ENCODE measurements at places on chromosomes 6 and 20. TPM values are rescaled to one million over a fixed set of nuclear protein-coding genes. Genes with fewer than 3 reads are reported as not detected.
A peak's percentile ranks its signal among the peaks of the same experiment; 100 is the strongest.

KIF25 gene
- 0.37 TPM for total RNA-seq

DNA sequence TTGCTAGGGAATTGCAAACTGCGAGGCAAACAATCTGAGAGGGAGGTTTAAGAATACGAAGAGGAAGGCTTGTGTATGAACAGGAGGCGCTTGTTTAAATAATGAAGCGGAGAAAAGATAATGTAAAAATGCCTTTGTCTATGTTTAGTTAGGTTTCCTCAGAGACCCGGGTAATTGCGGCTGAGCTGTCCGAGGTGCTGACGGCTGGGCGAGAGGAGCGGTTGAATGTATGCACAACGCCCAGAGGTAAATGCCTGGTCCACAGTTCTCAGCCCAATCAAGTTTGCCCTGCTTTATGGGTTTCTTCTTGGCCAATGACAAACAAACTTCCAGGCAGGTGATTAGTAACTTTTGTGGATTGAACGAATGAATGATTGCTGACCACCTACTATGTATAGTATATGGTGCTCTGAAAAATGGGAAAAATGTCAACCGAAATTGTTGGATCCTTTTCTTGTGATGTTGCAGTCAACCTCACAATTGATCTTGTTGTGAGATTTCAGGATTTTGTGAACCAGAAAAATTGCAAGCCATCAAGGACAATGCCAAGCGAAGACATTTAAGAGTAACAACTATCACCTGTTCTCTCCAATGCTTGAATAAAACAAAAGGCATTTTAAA, 38.3 kb upstream of the SLC32A1 start:
- H3K4me1 ChIP-seq, result no peaks in the 10 kb centered on the region
- H3K36me3 ChIP-seq, result no peaks in the 10 kb centered on the region
- H3K4me3 ChIP-seq, result no peak overlapping the region
- H3K27me3 ChIP-seq, result peaks cover 85% of the 10 kb centered on the region
- H3K27ac ChIP-seq, result no peak overlapping the region

ERVFRD-1 gene
- total RNA-seq, result 1.2 TPM

DNA sequence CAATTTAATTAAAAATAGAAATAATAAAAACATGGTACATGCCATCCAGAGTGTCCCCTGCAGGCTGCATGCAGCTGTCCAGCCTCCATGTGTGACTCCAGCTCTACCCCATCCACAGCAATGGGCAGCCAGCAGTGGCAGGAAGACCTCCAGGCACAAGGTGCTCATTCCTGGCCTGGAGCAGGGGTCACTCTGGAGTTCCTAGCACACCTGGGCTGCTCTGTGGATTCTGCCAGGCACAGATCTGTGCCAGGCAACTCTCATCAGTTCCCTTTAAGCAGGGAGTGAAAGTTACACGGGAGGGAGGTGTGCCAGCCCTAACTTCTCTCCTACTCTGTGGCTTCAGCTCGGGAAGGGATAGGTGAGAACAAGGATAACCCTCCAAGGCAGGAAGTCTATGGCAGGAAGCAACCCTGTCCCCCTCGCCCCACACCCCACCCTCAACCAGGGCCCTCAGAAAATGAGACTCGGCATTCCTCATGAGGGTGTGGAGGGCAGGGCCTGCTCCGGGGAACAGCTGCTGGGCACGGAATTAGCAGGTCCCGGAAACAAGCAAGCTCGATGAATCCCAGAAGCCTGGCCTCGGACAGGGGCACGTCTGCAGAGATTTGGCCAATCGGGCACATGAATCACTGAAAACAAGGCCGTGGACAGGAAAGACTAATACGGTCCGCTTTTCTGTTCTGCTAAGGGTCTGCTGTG, 10.0 kb downstream of the JPH2 start:
- H3K4me3 ChIP-seq, result no peak overlapping the region
- H3K27me3 ChIP-seq, result peaks cover 11% of the 10 kb centered on the region
- peak; percentile 79 for DNase-seq
- H3K36me3 ChIP-seq, result no peaks in the 10 kb centered on the region

DNA sequence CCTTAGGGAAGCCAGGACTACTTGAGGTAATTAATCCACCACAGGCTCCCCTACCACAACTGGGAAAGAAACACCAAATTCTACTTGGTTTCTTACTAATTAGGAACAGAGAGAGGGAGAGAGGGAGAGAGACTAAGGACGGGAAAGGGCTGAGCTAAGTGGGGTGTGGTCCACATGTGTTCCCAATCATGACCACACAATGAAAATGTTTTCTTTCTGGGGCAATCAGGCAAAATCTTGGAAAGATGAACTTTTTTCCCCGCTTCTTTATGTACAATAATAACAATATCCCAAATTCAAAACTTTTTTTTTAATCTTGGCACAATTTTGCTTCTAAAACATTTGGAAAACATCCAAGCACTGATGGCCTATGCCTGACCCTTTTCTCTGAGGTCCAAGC, 734.4 kb downstream of the MAFB start:
- no peak overlapping the region for H3K4me3 ChIP-seq
- H3K36me3 ChIP-seq, result no peaks in the 10 kb centered on the region
- no peaks in the 10 kb centered on the region for H3K27me3 ChIP-seq
- H3K27ac ChIP-seq, result no peak overlapping the region
